Mesothelial cell of epicardium (in vitro differentiated cells): ENCODE measurements at places on chromosomes 4 and X.

DNA sequence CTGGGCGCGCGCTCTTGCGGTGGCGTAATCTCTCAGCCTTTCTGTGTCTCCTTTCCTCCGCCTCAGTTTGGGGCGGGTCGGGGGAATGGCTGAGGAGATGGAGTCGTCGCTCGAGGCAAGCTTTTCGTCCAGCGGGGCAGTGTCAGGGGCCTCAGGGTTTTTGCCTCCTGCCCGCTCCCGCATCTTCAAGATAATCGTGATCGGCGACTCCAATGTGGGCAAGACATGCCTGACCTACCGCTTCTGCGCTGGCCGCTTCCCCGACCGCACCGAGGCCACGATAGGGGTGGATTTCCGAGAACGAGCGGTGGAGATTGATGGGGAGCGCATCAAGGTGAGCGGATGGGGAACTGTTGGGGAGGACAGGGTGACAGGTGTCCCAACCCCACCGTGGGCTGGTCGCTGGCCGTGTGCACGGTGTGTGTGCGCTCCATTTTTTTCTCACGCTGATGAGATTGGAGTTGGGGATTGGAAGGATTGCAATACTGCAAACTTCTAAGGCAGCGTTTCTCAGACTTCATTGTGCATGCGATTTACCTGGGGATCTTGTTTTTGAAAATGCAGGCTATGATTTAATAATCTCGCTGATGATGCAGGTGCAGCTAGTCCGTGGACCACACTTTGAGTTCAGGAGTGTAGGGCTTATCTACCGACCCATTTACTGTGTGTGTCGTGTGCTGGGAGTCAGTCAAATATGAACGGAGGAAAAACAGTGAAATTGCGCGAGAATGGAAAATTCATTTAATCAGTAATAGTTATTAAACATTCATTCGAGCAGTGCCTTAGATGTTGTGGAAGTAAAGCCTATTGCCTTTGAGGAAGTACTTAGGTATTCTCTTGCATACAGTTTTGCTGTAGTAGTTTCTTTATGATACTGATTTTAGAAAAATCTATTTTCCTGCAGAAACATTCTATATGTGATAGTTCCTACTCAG, at the start of gene RAB33B:
TSS of gene RAB33B (plus strand) at position 11 of the 935 bp plus-strand sequence. CDS start at position 86, 75 bp downstream.
- no peak for DNase-seq

DNA sequence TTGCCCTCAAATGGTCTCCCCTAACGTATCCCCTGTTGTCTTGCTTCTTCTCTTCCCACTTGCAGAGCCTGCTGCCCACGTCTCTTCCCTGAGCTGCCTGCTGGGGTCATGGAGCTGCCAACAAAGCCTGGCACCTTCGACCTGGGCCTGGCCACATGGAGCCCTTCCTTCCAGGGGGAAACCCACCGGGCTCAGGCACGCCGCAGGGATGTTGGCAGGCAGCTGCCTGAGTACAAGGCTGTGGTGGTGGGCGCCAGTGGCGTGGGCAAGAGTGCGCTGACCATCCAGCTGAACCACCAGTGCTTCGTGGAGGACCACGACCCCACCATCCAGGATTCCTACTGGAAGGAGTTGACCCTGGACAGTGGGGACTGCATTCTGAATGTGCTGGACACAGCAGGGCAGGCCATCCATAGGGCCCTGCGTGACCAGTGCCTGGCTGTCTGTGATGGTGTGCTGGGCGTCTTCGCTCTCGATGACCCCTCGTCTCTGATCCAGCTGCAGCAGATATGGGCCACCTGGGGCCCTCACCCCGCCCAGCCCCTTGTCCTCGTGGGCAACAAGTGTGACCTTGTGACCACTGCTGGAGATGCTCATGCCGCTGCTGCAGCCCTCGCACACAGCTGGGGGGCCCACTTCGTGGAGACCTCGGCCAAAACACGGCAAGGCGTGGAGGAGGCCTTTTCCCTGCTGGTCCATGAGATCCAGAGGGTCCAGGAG, 2.9 kb downstream of the ERAS start:
- DNase-seq: no peak

DNA sequence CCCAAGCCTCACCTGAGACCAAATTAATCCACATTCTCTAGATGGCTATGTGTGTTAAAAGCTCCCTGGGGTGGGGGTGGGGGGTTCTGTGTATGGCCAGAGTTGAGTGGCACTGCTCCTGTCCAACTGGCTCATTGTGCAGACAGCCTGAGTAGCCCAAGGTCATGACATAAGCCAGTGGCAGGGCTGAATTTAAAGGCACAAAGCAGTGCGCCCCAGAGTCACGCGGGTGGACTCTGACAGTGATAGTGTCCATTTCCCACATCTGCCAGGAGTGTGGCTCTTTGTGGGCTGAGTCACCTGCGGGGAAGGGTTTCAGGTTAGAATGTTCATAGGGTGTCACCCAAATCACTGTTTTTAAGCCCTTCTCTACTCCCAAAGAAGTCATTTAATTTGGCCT, 45.4 kb downstream of the SCD5 start:
- no peak for DNase-seq

GRCh38 chr4:156158747-156159146, 205.1 kb upstream of the CTSO start:
- no peak for DNase-seq

GRCh38 chr4:163554870-163555465, 60.5 kb downstream of the TMA16 start:
- no peak for DNase-seq

- no peak for DNase-seq
Observed at GRCh38 chrX:134849390-134849789, 141.4 kb upstream of the SMIM10 start.

- DNase-seq: no peak
Observed at GRCh38 chr4:40040908-40041307, 15.7 kb upstream of the N4BP2 start.

- no peak for DNase-seq
Observed at GRCh38 chr4:177401658-177402273, 40.5 kb downstream of the AGA start.
